Midbrain (tissue), 1 donor: ENCODE measurements at places on chromosomes 2 and 18.

- no peak for DNase-seq
Measured at GRCh38 chr2:179555691-179556283, 291.2 kb upstream of the SESTD1 start.

- DNase-seq: no peak
Measured at GRCh38 chr2:126653761-126654160, 2.2 kb upstream of the GYPC start.

- DNase-seq: no peak
Measured at GRCh38 chr2:207914716-207915115, 110.6 kb downstream of the PLEKHM3 start.

DNA sequence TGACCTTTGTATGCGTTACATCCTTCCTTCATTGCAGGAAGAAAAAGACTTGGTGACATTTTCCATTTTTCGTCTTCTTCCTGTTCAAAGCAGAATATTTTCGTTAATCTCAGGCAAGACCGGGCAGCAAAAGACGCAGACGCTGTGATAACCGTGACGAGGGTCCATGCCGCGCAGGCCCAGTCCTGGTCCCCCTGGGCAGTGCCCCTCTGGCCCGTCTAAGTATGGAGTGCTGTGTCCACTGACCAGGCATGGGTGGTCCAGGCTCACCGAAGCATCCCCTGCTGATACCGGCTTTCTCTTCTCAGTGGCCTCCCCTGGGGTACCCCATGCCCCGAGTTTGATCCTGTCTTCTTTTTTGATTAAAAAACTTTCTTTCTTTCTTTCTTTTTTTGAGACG lies 135.2 kb upstream of the ASB18 start:
- DNase-seq: no peak

DNA sequence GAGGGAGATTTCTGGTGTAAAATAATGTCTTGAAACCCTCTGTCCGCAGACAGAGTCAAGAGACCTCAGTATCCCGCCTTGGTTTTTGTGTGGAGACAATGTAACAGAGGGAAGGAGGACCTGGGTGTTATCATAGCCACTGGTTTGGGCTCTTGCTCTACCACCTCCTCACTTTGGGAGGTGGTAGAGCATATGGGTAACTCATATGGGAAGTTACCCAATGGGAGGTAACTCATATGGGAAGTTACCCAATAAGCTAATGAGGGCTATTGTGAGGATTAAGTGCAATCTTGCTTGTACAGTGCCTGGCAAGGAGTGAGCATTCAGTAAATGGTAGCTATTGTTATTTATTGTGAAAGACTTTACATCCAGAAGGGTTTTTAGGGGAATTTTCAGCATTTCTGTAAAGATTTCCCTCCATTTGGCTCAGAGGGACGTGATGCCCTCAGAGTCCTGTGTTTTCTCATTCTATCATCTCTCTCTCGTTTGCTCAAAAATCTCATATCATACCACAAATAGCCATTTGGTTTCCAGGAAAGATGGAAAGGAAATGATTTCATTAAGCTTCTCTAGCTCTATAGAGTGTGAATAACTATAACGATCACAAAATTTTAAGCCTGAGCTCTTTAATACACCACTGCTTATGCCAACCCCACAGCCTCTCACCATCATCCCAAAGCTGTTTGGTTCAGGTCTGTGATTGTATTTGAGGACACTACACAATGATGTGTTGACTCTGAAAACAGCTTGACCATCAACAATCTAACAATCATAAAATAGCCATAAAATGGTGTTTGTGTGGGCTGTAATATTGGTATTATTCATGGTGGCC lies 307.7 kb downstream of the STK39 start:
- no peak for DNase-seq

- DNase-seq: no peak
Measured at GRCh38 chr2:172472446-172473033, 45.2 kb downstream of the ITGA6 start.

GRCh38 chr2:25688236-25688635 lies 14.9 kb upstream of the DTNB start:
- no peak for DNase-seq

GRCh38 chr2:172050479-172051125 lies 34.7 kb upstream of the DLX1 start:
- no peak for DNase-seq

GRCh38 chr2:26870585-26871095 lies 22.7 kb downstream of the DPYSL5 start:
- DNase-seq: no peak
